ENCODE measurements at places on chromosomes 5 and 9. TPM values are rescaled to one million over a fixed set of nuclear protein-coding genes. Genes with fewer than 3 reads are reported as not detected.
A peak's percentile ranks its signal among the peaks of the same experiment; 100 is the strongest.

DNA sequence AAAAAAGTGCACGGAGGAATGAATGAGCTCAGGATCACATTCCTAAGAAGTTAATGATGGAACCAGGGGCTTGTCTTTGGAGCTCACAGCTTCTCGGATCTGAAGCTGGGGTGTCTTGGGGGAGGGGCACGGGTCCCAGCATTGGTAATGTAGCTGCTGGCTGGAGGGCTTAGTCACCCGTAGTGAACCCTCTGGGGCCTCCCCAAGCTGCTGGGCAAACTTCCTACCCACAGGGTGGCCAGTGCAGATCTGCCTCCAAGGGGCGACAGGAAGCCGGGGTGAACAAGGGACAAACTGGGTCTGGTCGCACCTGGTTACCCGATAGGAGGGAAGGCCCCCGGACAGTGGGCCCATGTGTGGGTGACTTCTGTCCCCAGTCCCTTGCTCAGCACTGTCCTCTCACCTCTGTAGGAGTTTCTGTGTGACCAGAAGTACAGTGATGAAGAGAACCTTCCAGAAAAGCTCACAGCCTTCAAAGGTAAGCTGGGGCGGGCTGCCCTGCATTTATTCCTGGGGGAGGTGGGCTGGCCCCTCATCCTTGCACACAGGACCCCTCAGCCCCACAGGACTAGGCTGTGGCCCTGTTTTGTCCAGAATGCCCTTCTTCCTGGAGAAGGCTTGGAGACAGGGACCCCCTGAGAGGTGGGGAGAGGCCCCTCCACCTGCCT is 14.1 kb upstream of the NUP214 start:
- no peak for DNase-seq

- DNase-seq = no peak
Measured at GRCh38 chr9:100357501-100357900, 4.8 kb upstream of the TEX10 start.

Gene SLC34A3
- not detected for total RNA-seq

Gene SARDH
- total RNA-seq = 1.0 TPM

DNA sequence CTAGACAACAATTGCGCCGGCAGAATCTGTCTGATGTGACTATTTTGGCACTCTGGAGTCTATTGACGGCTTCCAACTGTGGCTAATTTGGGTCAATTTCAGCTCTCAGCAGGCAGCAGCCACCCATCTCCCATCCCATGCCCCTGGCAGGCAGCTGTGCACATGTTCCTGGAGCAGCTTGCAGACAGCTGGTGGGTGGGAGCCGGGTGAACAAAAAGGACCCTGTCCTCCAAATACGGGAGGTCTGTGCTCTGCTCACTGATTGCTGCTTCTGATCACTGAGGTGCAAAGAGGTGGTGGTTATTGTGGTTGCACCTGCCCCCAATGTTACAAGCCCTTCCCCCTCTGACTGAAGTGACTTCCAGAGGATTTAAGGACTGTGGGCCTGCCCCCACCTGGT is 45.0 kb upstream of the N4BP3 start:
- DNase-seq = peak; percentile 25

Gene TMEM232
- total RNA-seq = 1.6 TPM

GRCh38 chr9:69236188-69236587 is 62.1 kb downstream of the TJP2 start:
- no peak for DNase-seq

All from A673 (cell line).